ENCODE measurements at places on chromosomes 7 and 10. TPM values are rescaled to one million over a fixed set of nuclear protein-coding genes. Genes with fewer than 3 reads are reported as not detected.

TUBB8 gene
- not detected for total RNA-seq

CLDN15 gene
- total RNA-seq: 12.8 TPM

PLEKHS1 gene
- not detected for total RNA-seq

ANXA8 gene
- total RNA-seq: not detected

OPN4 gene
- not detected for total RNA-seq

DLG5 gene
- total RNA-seq: 1.6 TPM

TCTN3 gene
- 25.2 TPM for total RNA-seq

VAX1 gene
- not detected for total RNA-seq

NUPR2 gene
- total RNA-seq: not detected

GHITM gene
- 218 TPM for total RNA-seq

CLDN4 gene
- 0.12 TPM for total RNA-seq

ZNF485 gene
- total RNA-seq: 9.6 TPM

C7orf33 gene
- total RNA-seq: not detected

NPTX2 gene
- not detected for total RNA-seq

ADAM12 gene
- 0.08 TPM for total RNA-seq

GTF2I gene
- total RNA-seq: 158 TPM

ATXN7L1 gene
- 3.7 TPM for total RNA-seq

KIF11 gene
- 55.6 TPM for total RNA-seq

SPOCK2 gene
- total RNA-seq: 136 TPM

UCMA gene
- not detected for total RNA-seq

FOXL3 gene
- total RNA-seq: not detected

GCK gene
- 2.5 TPM for total RNA-seq

RNF32 gene
- total RNA-seq: 0.66 TPM

ZNF853 gene
- 2.2 TPM for total RNA-seq

OR2F1 gene
- not detected for total RNA-seq

ANKRD26 gene
- 12.0 TPM for total RNA-seq
